ENCODE measurements at places on chromosomes 1 and 21.

- no peak for DNase-seq
Measured at GRCh38 chr1:117094841-117095604, 26.5 kb downstream of the TRIM45 start.

DNA sequence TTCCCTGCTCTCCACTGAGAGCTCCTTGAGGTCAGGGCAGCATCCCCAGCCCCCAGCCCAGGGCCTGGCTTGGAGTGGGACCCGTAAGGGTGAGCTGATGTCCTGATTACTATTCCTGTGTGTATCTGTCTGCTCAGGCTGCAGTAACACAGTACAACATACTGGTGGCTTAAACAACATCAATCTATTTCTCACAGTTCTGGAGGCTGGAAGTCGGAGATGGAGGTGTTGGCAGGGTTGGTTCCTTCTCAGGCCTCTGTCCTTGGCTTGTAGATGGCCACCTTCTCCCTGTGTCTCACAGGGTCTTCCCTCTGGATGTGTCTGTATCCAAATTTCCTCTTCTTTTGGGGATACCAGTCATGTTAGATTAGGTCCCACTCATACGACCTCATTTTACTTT lies 246.4 kb upstream of the POU3F1 start:
- no peak for DNase-seq

DNA sequence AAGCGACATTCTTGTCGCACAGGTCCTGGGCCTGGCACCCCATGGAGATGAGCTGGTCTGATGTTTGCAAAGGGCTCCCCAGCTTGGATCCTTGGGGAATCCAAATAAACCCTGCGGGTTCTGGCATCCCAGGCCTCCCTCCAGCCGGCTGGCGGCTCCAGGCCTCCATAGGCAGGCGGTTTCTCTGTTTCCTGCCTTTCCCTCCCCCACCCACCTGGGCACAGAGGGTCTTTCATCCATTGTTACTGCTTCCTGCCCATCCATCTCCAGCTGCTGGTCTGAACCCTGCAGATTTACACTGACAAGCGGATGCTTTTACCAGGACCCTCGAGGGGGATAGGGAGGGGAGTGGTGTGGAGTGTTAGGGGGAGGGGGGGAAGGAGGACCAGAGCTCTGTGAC lies 39.1 kb upstream of the ID3 start:
- DNase-seq, result no peak

DNA sequence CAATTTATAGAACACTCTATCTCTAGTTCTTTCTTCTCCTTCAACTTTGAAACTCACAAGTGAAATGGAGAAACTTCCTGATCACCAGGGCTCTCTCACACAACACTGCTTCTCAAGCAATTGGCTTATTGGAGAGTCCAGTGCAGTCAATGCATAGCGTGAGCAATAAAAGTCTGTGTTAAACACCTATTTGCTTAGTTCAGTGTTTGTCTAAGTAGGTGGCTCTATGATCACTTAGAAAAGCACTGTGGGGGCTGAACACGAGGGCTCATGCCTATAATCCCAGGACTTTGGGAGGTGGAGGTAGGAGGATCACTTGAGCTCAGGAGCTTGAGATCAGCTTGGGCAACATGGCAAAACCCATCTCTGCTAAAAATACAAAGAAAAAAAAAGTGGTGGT lies 12.2 kb downstream of the CTSS start:
- DNase-seq, result no peak

- DNase-seq, result no peak
Measured at GRCh38 chr1:230857077-230857476, 11.2 kb downstream of the C1orf198 start.

GRCh38 chr1:94093996-94094395 lies 27.0 kb downstream of the ABCA4 start:
- DNase-seq, result no peak

DNA sequence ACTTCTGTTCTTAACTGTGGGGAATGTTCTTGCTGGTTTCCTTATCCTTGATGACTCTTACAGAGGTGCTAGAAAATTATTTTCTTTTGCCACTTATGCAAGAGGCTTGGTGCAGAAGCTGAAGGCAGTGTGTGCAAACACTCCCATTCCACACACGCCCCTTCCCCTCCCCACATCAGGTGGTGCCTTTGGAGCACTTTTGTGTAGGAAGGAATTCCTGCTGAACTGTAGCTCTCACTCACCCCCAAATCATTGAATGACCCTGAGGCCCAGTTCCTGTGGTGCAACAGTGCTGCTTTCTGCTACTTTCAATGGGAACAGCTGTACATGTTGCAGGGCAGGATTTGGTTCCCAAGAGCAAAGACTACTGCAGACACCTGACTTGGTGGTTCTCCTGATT lies 101.8 kb downstream of the CD247 start:
- no peak for DNase-seq

GRCh38 chr21:31248598-31248997 lies 95.5 kb downstream of the TIAM1 start:
- DNase-seq, result no peak

GRCh38 chr1:18541046-18541795 lies 60.5 kb downstream of the KLHDC7A start:
- no peak for DNase-seq

DNA sequence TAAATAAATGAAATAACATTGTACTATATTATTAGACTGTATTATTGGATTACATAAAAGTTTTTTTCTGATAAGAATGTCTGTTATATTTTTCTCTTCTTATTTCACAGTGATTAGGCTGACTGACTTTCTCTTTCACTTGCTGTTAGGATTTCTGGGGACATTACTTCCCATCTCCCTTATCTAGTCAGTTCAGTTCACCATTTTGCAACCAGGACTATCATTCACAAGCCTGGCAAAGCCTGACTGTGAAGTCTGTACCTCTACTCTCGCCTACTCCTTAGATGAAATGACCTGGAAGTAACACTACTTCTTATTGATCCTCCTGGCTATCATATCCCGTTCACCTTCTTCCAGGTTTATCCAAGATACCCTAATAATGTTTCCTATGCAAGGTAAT lies 676.6 kb downstream of the USP25 start:
- DNase-seq, result no peak

- DNase-seq, result no peak
Measured at GRCh38 chr21:43605320-43606215, 53.7 kb downstream of the HSF2BP start.

GRCh38 chr1:11550664-11551283 lies 71.8 kb downstream of the DISP3 start:
- peak; percentile 42 for DNase-seq

GRCh38 chr1:118160806-118161205 lies 24.2 kb downstream of the SPAG17 start:
- DNase-seq, result no peak

DNA sequence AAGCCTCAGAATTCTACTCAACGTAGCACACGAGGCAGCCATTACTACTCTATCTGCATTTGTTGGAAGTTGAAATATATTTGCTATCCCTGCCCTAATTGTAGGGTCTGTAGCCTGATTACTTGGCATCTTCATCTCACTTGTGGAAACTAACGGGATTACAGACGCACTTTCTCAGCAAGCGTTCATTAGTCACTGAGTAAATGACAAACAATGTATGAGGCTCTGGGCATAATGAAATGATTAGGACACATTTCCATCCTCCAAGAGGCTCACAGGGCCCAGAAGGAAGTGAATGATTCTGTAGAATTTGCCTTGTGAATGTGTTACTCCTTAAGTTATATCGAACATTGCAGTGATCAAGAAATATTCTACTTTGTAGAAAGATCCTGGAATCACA lies 78.1 kb downstream of the KIF26B start:
- no peak for DNase-seq

- DNase-seq, result no peak
Measured at GRCh38 chr1:160064164-160064563, 5.8 kb downstream of the KCNJ10 start.

GRCh38 chr1:58104960-58105359 lies 441.6 kb downstream of the OMA1 start:
- peak; percentile 59 for DNase-seq

DNA sequence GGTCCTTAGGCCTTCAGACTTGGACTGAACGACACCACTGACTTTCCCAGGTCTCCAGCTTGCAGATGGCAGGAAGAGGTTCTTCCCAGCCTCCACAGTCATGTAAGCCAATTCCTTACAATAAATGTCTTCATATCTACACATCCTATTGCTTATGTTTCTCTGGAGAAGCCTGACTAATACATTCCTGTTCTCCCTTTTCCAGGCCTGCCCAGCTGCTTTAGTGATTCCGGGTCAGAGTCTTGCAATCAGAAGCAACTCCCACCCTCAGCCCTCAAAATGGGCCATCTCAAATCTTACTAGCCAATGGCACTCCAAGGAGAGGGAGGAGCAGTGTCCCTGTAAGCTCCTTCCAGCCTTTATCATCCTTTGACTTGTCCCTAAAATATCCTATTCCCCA lies 16.4 kb upstream of the CPT2 start:
- DNase-seq, result no peak

DNA sequence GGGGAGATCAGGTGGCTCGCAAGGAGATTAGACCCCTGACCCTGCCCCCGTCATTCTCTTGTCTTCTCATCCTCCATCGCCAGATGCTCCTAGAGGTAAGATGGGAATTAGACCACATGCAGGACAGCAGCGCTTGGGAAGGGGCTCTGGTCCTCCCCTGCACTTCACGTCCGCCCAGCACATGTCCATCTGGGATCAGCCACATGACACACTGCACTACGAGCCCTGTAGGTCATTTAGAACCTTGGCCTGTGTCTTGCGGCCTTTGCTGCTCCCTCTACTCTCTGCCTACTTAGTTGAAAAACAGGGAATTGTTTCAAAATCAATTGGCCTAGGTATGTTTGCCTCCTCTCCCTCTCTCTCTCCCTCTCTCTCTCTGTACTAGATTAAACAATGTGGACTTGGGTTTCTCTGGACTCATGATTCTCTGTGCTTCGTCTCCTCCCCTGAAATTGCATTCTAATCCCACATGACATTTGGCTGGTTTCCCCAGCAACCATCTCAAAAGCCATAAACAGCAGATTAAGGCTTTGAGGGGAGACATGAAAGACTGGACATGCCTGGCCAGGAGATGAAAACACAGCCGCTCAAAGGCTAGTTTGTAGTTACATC lies 3.8 kb upstream of the NCMAP start:
- no peak for DNase-seq

- no peak for DNase-seq
Measured at GRCh38 chr1:190250368-190250767, 227.3 kb downstream of the BRINP3 start.

GRCh38 chr1:202397256-202397655 lies 48.8 kb downstream of the PPP1R12B start:
- no peak for DNase-seq

- DNase-seq, result no peak
Measured at GRCh38 chr1:6359216-6360116, 34.1 kb downstream of the ACOT7 start.

- no peak for DNase-seq
Measured at GRCh38 chr1:186206048-186206570, 168.9 kb downstream of the TPR start.

DNA sequence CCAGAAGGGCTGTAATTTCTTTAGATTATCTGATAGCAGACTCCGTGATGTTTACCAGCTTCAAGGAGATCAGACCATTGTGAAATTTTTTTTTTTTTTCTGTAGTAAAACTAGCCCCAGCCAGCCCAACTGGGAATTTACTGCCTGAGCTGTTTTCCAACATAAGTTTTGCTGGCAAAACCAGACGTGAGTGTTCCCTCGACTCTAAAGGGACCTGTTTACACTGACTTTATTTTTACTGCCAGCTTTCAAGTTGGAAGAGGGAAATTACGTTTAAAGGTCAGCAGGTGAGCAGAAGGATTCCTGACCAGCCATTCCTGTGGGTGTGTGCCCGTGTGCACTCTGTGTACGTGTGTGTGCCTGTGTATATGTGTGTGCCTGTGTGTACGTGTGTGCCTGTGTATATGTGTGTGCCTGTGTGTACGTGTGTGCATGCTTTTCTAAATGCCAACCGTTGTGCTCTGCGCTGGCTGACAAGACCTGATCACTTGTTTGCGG lies 374 bp downstream of the MAB21L3 start:
- DNase-seq, result no peak

DNA sequence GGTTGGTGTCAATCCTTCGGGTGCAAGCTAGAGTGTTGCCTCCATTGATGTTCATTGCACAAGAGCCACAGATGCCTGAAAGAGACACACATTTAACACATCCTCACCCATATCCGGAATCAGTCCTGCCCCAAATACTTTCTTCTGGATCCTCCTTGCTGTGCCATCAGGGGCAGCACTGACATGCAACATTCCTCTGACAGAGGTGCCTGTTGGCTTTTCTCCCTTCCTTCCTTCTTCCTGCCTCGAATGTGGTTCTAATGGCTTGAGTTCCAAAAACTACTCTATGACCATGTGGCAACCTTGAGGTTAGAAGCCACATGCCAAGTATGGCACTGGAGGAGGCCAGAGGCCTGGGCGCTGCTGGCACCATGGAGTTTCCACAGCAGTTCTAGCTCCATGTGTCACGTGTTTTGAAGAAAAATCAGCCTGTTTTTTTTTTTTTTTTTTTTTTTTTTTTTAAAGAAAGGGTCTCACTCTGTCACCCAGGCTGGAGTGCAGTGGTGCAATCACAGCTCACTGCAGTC lies 17.0 kb upstream of the ATP13A2 start:
- DNase-seq, result no peak

DNA sequence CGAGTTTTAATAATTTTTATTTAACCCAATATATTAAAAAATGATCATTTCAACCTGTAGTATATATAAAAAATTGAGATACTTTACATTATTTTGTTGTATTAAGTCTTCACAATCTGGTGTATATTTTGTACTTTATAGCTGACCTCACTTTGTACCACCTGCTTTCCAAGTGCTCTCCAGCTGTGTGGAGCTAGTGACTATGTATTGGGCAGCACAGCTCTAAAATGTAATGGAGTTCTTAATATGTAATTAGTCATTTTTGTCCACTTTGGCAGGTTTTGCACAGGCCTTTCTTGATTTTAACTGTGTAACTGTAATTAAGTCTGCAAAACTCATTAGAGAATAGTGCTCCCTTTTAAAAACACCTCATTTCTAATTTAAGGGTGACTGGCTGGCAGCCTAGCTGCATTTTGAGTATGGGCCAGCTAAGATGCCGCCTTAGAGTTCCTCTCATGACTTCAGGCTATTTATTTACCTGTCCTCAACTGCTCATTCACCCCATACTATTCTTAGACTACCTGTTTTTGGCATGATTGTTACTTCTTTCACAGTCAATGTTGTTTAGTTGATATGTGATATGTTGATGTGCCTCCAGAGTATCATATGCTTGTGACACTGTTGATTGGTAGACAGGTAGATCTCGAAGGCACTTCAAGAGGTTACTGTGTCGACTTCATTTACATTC lies 43.2 kb downstream of the ZYG11B start:
- DNase-seq, result no peak

GRCh38 chr1:208766832-208767231 lies 522.6 kb upstream of the PLXNA2 start:
- no peak for DNase-seq

- no peak for DNase-seq
Measured at GRCh38 chr1:152043870-152044269, 7.1 kb upstream of the S100A11 start.

DNA sequence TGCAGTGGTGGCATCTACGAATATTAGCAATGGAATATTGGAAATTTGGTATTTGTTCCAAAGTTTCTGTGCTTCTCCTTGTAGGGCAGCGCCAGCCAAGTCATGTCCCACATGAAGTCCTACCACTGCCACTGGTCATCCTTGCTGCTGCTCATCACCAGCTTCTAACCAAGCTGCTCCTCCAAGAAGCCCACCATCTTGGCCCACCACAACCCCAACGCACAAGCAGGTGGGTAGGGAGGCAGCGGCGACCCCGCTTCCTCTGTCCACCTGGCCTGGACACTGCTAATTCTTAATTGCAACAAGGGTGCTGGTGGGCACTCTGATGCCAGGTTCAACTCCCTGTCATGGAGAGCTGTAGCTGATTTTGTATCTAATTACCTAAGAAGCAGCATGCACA lies 291.2 kb upstream of the LYPLAL1 start:
- no peak for DNase-seq

GRCh38 chr1:230581446-230582079 lies 60.7 kb upstream of the COG2 start:
- DNase-seq, result no peak
